ENCODE measurements at places on chromosomes 11 and 22.

DNA sequence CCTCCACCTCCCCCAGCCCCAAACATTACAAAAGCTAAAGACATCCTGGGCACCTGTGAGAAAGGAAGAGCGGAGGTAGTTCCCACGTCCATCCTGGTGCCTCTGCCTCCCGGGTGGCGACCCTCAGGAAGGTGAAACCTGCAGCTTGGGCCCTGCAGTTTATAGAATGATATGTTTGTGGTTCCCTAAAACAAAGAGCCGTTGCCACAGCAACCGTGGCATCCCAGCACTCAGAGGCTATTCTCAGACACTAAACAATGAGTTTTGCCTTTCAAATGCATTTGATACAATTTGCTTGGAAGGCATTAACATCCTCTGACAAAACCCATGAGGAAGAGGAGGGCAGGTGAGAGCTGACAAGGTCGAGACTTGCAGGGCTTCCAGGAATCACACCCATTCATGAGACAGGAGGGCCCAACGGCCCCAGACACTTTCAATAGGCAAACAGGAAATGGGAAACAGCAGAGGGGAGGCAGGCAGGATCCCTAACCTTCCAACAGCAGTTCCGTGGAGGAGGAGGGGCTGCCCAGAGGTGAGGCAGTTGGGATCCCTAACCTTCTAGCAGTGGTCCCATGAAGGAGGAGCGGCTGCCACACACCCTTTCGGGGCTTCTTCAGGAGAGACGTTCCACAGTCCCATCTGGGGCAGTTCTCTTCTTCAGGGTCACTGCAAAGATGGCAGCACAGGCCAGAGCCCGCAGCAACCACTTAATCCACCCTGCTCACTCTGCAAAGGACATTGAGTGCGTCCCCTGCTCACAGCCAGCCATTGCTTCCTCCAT lies 379.2 kb downstream of the SHANK2 start:
- DNase-seq: no peak

DNA sequence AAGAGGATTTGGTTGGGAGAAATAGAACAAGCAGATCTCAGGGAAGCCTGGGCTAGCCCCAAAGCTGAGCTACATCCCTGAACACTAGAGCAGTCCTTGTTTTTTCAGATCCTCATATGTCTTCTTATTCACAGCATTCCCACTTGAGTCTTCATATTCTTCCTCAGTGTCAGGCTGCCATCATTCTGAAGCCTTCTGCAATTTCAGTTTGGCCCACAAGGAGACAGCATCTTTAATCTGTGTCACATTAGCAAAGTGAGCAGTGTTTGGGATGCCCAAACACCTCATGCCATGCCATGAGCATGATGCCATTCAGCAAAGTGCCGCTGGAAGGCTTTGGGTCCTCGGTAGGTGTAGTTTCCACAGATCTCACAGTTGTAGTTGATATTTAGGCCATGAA lies 56.6 kb downstream of the SCN3B start:
- DNase-seq: no peak

DNA sequence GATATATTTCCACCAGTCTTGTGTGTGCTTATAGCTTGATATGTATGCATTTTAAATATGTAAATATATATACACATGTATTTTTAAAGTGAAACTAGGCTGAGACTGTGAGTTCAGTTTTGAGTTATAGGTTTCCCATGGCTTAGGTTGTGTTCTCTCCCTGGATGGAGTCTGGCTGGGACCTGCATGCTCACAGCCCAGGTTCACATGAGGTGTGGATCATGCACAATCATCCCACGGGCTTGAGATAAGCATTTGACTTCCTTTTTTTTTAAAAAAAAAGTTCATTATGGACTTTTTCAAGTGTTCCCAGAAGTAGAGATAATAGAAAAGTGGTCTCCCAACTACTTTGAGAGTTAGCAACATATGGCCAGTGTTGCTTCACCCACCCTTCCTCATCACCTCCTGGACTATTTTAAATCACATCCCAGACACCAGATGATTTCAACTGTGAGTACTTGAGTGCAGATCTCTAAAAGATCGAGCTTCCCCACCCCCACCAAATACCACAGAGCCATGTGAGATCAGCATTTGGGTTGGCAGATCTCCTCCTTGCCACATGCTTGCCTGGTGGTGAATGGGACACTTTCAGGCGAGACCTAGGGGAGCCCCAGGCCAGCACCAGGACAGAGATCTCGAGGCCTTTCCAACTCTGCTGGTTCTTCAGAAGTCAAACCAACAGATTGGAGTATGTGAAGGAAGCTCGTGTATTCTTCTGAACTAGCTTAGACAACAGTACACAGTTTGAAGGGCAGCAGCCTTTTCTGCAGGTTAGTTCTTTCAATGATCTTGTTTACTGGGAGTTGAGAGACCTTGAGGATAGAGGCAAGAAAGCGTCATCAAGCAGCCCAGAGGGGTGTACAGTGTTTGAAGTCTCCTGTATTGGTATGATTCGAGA lies 15.9 kb downstream of the MED15 start:
- DNase-seq: no peak

DNA sequence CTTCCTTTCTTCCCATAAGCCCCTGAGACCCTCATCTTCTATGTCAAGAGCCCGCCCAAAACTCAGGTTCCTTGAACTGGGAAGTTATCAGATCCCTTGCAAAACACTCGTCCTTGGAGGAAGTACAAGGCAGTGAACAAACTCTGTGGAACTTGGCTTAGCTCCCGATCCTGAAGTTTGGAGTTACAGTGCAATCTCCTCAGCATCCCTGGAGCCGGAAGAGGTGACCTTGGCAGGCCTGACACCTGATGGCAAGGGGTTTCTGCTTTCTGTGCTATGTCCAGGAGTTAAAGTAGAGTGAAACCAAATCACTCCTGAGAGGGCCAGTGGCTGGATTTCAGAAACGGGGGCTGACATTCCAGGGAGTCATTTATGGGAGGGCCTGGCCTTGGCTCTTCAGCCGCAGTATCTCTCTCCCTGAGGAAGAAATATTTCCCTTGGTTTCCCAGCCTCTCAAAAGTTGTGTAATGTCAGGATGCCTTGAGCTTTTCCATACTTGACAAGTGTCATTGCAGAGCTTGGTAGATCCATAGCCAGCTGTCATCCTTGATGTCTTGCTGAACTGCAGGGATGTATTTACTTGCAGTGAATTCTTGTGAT lies 1.9 kb upstream of the GRAMD1B start:
- DNase-seq: no peak

DNA sequence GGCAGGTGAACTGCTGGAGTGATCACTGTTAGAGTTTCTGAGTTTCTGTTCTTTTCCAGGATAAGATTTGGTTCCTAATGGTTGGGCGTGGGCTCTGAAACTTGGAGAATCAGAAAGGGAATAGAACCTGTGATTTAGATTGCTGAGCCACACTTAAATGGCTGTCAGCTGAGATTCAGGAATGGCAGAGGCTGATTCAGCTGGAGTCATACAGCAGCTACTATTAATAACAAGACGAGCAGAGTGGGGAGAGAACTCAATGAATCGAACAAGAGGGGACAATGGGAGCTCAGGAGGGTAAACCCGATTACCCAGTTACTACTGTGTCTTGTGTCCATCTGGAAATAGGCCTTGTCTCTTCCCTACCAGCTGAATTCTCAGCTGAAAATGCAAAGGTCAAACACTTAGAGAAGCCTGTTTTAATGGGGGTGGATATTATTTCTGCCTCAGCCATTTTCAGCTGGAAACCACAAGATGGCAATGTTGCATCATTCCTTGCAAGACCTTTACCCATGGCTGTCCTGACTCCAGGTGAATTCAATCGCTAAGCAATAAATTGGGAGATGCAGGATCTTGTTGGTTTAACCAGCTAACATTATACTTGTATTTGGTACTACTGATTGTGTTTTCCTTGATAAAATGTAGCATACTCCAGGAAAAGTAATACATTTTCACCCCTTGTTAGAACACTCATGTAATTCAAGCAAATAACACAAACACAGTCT lies 104.5 kb upstream of the RAG2 start:
- DNase-seq: no peak

- no peak for DNase-seq
Observed at GRCh38 chr11:131977854-131978253, 607.4 kb downstream of the NTM start.
